ENCODE measurements at places on chromosomes 3 and 15. TPM values are rescaled to one million over a fixed set of nuclear protein-coding genes. Genes with fewer than 3 reads are reported as not detected.

DNA sequence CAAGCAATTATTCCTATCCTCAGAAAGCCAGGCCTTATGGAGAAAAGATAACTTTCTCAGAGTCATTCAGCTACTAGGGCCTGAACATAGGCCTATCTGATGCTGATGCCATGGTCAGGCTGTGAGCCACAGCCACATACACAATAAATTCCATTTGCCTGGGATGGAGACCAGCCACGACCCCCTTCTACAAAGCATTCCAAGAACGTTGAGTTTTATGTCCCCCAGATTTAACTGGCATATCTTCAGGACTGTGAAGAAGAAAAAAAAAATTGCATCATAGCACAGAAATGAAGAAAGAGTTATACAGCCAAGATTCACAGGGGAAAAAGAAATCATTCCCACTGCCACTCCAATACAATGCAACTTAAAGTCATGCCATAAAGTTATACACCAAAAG, 100.0 kb downstream of the THBS1 start:
- DNase-seq, result no peak

DNA sequence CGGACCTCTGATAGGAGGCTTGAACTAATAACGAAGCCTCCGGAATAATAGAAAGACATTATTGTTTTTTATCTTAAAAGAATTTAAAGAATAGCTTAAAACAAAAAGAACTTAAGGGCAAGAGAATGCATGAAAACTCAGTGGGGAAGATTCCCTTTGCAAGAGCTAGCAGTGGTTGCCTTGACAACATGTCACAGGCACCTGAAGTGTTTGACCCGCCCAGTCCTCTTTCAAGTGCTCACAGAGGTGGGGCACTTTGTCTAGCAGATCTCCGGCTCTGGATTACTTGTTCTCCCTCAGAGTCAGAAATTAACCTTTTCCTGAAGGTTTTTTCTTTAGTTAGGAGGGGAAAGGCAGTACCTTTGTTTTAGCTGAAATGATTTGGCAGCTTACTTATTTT, 37.8 kb downstream of the LARS2 start:
- no peak for DNase-seq

- no peak for DNase-seq
Measured at GRCh38 chr15:33985287-33985686, 17.0 kb downstream of the CHRM5 start.

DNA sequence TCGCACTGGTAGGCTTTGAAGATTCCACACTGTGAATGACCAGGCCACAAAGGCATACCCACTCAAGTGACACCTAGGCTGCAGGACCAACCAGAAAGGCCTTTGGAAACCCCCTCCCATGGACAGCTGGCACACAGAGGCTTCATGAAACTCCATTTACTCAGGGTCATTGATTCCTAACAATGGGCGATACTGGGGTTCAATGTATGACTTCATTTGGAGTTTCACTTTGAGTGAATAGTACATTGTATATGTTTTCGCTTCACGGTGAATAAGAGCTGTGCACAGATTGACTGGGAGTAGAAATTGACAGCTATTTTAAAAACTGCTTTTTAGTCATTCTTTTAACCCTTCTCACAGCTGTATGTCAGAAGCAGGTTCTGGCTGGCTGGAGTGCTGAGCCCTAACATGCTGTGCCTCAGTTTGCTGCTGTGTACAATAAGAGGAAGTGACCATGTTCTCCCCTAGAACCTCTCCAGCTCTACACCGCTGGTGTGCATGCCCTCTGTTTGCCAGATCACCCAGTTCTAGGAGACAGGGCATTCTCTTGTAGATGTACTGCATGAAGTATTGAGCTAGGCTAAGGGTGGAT, 15.4 kb upstream of the CX3CR1 start:
- no peak for DNase-seq

GRCh38 chr3:108430540-108430939, 79.9 kb downstream of the MYH15 start:
- DNase-seq, result no peak

GRCh38 chr15:65339920-65340319, 35.4 kb downstream of the RNU5B-1 start:
- DNase-seq, result no peak

GRCh38 chr3:193711166-193711485, 118.1 kb downstream of the OPA1 start:
- no peak for DNase-seq

DNA sequence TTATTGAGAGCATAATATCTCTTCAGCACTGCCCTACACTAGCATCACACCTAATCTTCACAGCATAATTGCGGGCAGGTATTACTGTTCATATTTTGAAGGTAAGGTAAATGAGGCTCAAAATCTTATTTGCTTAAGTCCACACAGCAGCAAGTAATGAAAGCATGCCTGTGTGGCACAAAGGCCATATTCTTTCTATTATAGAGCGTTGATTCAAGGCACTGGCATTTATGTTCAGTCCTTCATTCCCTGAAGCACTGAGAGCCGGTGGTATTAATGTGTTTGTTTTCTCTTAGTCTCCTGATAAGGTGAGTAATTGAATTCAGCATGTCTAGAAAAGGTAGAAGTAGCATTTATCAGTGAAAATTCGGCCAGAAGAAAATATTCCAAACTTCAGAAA, 231.2 kb downstream of the BBX start:
- DNase-seq, result no peak

DNA sequence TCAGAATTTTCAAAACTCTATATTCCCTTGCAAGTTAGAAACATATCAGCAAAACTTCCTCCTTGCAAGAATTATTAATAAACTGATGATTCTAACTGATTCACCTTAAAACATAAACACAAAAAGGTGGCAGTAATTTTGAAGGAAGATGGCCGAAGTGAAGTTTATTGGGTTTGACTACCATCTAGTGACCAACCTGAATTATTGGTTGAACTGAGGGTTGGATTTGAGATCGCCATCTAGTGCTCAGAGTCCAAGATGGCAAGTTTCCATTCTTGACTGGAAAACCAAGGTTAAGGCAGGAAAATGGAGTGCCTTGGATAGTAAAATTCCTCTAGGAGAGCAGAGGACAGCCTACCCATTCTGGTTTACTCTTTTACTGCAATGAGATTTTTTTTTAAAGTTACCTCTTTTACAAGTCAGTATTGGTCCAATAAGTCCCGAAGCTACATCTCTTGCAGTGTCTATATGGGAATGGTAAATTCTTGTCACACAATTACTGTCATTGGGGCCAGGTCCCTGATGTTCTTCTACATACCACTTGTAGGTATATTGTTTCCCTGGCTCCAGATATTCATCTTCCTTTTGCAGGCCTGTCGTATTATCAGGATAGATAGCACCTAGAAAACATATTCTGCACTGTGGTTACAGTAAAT, 51.6 kb upstream of the CP start:
- peak; percentile 89 for DNase-seq

GRCh38 chr3:152943645-152944044, 108.7 kb downstream of the P2RY1 start:
- no peak for DNase-seq

- DNase-seq, result peak; percentile 81
Measured at GRCh38 chr3:106609666-106610301, 741.0 kb upstream of the CBLB start.

GRCh38 chr3:147371140-147371539, 35.2 kb downstream of the ZIC4 start:
- DNase-seq, result no peak

GRCh38 chr15:34610354-34610753, 26.9 kb upstream of the GOLGA8B start:
- no peak for DNase-seq

GRCh38 chr3:160685144-160685766, 8.3 kb downstream of the ARL14 start:
- DNase-seq, result no peak

- no peak for DNase-seq
Measured at GRCh38 chr3:195187609-195188425, 83.1 kb downstream of the XXYLT1 start.

GRCh38 chr15:51759557-51760070, 8.2 kb downstream of the TMOD2 start:
- no peak for DNase-seq

DNA sequence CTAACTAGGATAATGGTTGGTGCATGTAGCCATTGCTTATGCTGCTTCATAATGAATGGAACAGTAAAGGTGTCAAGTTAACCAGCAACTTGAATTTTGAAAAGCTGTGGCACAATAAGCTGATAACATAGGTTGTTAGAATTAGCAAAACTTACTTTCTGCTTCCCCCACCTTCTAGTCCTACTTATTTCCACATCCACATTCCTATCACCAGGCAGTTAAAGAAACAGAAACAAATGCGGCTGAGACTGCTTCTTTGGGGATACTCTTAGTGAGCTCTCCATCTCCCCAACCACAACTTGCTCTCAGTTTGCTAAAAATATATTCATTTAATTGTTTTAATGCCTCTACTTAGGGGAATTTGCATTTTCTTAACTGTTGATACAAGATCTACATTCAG, 215.1 kb downstream of the TIGIT start:
- DNase-seq, result no peak

GRCh38 chr15:99435877-99436541, 129.8 kb upstream of the MEF2A start:
- DNase-seq, result no peak

DNA sequence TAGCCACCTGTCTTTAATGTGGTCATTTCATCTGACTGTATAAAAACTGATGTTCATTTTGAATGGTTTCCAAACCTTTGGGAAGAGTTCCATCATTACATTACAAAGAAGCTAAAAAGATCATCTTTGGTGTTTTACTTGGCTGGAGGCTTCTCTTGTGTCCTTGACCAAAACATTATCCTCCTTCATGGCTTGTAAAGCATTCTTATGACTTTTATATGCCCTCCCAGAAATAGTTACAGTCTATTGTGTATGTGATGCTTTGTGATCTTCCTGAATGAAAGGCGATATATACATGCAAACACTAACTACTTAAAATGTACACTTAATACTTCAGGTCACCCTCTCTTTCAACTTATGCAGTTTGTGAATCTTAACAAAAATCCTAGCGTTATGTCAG, 525.6 kb downstream of the MECOM start:
- no peak for DNase-seq

- no peak for DNase-seq
Measured at GRCh38 chr3:190281308-190282051, 40.8 kb downstream of the CLDN1 start.

GRCh38 chr15:42456971-42457370, 34.0 kb downstream of the ZNF106 start:
- DNase-seq, result no peak

DNA sequence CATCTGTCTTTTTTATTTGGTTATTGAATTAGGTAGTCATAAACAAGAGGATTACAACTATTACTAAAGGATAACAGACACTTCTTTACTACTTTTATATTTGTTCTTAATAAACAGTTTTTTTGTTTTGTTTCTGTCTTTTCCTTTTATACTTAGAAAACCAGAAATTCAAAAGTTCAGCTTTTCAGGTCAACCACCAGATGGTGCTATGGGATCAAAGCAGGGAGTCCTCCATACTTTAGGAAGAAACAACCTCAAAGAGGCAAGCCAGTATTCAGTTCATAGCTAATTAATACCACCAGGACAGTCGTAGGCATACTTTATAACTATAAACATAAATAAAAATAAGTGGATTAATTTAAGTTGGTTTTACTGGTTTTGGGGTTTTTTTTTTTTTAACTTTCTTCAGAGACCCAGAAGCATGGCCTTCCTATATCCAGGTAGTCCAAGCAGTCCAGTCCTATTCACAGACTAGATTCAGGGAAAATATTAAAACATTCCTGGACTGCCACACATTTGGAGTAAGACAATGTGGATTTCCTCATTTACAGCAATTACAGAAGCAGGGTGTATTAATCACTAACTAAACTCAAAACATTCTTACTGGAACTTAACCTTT, 16.0 kb upstream of the EID1 start:
- peak; percentile 51 for DNase-seq

DNA sequence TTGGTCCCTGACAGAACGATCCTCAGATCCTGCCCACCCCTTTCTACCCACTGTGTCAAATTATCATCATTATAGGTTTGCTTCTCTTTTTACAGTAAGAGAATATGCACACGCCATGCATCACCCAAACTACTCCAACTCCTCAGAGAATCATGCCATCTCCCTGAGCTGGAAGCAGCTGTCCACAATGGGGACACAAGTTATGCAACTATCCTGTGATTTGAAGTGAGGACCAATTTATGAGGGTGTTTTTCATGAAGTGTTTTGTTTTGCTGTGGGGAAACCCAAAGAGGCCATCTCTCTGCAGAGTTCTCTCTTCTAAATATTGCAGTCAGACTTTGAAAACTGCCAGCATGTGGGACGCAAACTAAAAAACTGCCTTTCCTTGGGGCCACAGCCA, 35.8 kb upstream of the TNFSF10 start:
- DNase-seq, result no peak

- DNase-seq, result no peak
Measured at GRCh38 chr15:82045179-82045891, 483 bp downstream of the MEX3B start.

- no peak for DNase-seq
Measured at GRCh38 chr15:85649372-85649771, 145.4 kb downstream of the KLHL25 start.

DNA sequence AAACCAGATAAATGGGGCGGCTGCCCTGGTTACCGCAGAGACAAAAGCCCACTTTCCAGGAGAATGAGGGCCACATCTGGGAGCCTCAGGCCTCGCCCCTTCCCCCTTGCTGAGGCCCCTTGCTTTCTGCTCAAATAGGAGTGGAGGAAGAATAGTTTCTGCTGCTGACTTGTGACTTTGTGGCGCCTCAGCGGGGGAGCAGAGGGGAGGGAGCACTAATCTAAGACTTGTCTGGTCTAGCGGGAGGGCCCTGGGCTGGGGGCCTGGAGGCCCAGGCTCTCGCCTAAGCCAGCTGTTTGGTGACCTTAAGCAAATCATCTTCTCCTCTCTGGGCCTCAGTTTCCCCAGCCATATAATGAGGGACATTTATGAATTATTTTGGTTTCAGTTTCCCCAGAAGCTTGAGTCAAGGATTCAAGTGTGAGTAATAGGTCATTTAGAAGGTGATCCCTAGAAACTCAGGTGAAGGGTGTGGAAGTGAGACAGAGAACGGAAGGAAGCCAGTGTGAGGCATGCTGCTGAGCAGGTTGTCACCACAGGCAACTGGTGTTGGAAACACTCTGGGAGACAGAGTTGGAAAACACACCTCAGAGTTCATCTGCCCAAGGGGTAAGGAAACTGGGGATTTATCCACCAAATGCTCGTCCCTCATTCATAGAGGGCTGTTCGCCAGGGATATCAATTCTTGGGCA, 25.9 kb upstream of the SMAD3 start:
- no peak for DNase-seq

- no peak for DNase-seq
Measured at GRCh38 chr3:40550167-40550566, 25.4 kb downstream of the ZNF621 start.

GRCh38 chr3:89685731-89686130, 578.3 kb downstream of the EPHA3 start:
- DNase-seq, result no peak

Gene MFGE8
- total RNA-seq, result 107 TPM

Gene LRRC31
- not detected for total RNA-seq

Gene MYZAP
- 3.1 TPM for total RNA-seq

Gene GALNT15
- 25.1 TPM for total RNA-seq

Gene IGDCC3
- not detected for total RNA-seq

Gene ALCAM
- total RNA-seq, result 50.8 TPM

Gene XYLB
- total RNA-seq, result 3.1 TPM

Measured in glomerular endothelial cell (primary cell).